Inflammatory macrophage treated with lipopolysaccharide for 4 hours (primary cell): ENCODE measurements at places on chromosomes 6 and 20.
A peak's percentile ranks its signal among the peaks of the same experiment; 100 is the strongest.

DNA sequence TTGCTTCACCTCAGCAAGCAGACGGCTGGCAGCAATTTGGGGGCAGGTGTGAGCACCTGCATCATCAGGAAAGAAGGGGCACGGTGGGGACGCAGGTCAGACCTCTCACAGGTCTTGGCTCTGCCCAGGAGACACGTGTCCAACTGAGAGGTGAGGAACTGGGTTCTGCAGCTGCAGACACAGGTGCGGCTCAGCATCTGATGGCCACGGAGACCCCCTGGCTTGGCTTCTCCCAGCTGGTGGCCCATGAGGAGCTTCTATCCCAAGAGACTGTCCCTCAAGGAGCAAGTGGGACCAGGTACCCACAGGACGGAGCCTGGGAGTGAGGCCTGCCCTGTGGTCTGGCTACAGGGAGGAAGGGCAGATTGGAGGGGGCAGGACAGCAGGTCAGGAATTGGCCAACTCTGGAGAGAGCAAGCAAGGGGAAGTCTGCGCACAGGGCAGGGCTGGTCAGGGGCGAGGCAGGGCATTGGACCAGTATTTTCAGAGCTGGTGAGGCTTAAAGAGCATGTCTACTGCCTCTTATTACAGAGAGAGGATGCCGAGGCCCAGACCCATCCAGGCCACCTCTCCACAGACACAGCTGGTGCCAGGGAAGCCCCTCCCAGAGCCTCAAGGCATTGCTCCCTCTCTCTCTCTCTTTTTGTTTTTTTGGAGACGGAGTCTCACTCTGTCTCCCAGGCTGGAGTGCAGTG, 4.2 kb downstream of the STMN3 start:
- no peak for DNase-seq

- DNase-seq: no peak
These were observed at the start of gene ANGPT4 for GRCh38 chr20:916125-916799. ANGPT4 (minus strand) TSS chr20:916334; CDS start chr20:916214, 120 bp downstream.

DNA sequence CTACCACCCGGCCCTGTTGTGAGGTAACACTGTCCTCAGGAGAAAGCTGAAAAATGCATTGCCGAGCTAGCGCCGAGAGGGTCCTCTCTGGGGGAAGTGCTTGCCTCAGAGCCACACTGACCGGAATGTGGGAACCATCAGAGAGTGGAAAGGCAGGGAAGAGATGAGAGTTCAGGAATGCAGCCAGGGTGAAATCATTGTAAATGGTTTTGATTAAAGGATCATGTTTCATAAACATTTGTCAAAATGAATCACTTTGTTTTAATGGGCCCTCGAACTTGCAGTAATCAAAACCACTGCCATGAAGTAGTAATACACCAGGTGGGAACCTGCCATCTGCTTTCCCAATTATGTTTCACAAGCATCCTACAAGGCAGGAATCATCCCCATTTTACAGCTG, 16.9 kb upstream of the IL17F start:
- no peak for DNase-seq

- DNase-seq: no peak
These were observed 20.2 kb upstream of the RALGAPA2 start for GRCh38 chr20:20732641-20733040.

DNA sequence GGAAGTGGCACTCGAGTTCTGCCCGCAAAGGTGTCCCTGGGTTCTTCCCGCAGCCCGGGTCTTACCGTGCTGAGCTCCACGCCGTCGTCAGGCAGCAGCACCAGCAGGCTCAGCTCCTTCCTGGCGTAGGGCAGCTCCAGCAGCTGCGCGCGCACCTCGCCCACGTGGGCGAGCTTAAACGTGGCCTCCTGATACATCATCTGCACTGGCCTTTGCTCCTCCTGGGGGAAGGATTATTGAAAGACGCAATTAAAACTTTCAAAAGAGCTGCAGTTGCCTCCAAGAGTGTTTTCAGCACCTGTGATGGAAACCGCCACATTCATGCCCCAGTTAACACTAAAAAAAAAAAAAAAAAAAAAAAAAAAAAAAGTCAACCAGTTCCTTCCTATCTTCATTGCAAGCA, 11.3 kb downstream of the SERPINB9 start:
- DNase-seq: no peak

GRCh38 chr6:73713426-73714147, 17.6 kb downstream of the CD109 start:
- peak; percentile 39 for DNase-seq

GRCh38 chr6:134956032-134956431, 6.1 kb upstream of the ALDH8A1 start:
- peak; percentile 23 for DNase-seq

- no peak for DNase-seq
These were observed 80.0 kb upstream of the TOP1 start for GRCh38 chr20:40948465-40949267.

DNA sequence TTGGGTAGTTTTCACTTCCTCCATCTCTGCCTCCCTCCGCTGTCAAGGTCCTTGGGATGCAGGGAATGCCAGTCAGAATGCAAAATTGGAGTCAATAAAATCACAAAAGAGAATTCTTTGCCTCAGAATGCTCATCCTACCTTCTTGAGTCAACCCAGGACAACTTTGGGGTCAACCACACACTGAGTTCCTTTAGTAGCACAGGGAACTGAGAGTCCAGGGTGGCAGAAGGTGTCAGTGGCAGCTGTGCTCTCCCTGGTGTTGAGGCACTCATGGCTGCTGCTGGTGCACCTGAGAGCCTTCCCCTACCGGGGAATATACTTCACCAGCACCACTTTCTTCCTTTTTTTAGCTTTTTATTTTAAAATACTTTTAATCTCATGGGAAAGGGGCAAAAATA, 829 bp upstream of the NOTCH4 start:
- no peak for DNase-seq

DNA sequence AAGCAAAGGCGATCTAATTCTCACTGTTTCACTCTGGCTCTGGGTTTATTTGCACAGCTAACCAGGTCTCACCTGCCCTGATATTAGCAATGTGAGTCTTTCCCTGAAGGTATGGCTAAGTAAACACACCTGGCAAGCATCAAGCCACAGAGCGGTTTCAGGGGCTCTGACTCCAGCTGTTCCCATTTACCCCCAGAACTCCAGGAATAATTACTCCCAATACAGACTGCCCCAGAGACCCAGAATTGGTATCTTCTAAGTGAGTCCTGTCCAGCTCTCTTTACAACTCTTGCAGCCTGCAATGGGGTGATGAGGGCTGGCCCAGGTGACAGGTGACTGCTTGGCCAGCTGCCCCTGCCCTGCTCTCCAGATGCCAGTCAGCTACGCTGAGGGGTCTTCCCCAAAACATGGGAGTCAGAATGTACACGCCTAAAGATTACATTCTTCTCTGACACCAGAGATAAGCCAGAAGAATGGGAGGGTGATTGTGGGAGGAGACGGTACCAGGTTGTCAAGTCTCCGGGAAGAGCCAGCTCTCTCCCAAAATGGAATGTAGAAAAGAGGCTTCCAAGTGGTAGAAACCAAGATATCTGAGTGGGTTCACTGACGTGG, 4.9 kb upstream of the LRRN4 start:
- no peak for DNase-seq

GRCh38 chr6:151381722-151382121, 9.6 kb downstream of the ZBTB2 start:
- no peak for DNase-seq

- DNase-seq: peak; percentile 6
These were observed 4.6 kb upstream of the OSBPL2 start for GRCh38 chr20:62233684-62234083.
